ENCODE measurements at places on chromosomes 2 and 18.
A peak's percentile ranks its signal among the peaks of the same experiment; 100 is the strongest.

DNA sequence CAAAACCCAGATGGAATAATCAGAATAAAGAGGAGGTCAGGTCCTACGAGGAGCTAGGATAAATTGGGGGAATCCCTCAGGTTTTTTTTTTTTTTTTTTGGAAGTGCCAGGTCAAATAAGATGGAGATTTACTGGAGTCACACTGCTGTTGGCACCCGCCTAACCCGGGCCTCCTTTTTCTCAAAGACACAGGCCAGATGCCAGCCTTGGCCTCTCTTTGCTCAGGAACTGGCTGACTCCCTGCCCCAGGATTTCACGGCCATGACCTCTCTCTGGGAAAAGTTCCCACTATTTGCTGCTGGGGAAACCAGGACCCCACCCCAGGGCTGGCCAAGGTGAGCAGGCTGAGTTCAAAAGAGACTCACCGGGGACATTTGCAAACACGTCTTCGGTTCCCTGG, 2.5 kb downstream of the CD8A start:
- no peak for DNase-seq

- no peak for DNase-seq
Observed at GRCh38 chr2:197121756-197122385, 188.7 kb downstream of the ANKRD44 start.

GRCh38 chr2:155840661-155841060, 491.9 kb downstream of the NR4A2 start:
- DNase-seq: no peak

DNA sequence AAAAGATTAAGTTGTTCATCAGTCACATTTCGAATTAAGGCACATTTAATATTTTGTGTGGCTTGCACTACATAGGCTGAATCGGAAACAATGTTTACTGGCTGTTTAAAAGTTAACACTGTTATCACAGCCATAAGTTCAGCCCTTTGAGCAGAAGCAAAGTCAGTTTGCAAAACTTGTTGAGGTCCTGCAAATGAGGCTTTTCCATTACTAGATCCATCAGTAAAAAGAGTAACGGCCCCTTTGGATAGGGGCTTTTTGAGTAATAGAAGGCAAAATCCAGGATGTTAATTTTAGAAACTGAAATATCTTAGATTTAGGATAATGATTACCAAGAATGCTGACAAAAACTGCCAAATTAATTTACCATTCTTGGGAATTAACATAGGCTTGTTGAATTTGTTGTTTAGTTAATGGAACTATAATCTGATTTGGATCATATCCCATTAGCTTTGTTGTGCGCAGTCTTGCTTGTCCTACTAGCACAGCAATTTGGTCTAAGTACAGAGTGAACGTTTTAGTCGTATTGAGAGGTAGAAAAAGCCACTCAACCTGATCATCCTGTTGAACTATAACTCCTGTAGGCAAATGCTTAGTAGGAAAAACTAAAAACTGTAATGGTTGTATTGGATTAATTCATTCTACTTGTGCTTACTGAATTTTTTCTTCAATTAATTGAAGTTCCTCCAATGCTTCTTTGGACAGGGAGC, 13.9 kb upstream of the SUCLG1 start:
- no peak for DNase-seq

DNA sequence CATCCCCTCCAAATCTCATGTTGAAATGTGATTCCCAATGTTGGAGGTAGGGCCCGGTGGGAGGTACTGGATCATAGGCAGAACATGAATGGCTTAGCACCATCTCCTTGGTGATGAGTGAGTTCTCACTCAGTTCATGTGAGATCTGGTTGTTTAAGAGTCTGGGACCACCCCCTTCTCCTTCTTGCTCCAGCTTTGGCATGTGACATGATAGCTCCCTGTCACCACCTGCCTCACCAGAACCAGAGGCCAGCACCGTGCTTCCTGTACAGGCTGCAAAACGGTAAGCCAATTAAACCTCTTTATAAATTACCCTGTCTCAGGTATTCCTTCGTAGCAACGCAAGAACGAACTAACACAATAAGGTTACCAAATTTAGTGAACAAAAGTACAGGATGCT, 95.4 kb downstream of the ZBTB7C start:
- DNase-seq: no peak

- no peak for DNase-seq
Observed at GRCh38 chr18:6363216-6363615, 51.5 kb downstream of the L3MBTL4 start.

DNA sequence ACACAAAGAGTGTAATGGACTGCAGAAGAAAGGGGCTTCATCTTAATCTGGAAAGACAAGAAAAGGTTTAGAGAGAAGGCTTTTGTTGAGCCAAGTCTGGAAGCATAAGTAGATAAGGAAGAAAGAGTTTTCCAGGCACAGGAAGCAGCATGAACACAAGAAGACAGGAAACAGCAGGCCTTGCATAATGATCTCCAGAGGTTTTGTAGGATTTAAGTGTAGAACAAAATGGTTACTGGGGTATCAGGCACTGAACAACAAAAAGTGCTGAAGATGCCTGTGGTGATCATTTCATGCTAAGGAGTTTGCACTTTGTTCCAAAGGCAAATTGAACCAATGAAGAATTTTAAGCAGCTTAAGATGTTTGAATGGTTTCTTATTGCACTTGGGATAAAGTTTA, 281.6 kb upstream of the TANK start:
- no peak for DNase-seq

- DNase-seq: no peak
Observed at GRCh38 chr18:8972116-8972515, 130.4 kb upstream of the NDUFV2 start.

DNA sequence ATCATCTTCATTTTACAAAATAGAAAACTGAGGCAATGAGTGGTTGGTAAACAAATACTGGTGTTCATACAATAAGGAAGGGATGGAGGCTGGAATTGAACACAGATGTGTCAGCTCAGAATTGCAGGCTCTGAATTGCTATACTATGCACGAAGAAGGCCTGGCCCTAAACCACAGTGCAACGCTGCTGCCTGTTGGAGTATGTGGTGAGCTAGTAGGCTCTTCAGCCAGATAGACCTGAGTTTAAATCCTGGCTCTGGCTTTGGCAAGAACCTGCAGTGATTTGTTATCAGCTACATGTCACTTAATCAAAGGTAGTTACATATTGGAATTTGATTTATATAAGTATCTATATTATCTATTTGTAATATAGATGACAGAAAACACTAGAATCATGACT, 1602.4 kb upstream of the CELF4 start:
- no peak for DNase-seq

DNA sequence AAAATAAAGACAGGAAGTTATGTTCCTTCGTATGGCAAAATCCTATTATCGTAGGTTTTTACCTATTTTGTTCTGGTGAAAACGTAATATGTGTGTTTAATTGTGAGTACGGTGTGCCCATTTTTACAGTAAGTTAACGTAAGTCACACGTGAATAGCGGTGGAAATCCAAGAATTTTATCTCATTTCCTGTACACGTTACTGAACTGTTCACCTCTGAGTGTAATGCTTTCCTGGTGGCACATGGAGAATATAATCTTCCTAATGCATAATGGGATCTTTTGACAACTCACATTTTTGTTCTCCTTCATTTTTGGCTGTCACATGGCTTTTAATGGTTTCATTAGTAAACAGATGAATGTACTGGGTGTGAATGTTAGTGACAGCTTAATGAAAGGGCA, 28.2 kb downstream of the BCL2L11 start:
- DNase-seq: no peak

DNA sequence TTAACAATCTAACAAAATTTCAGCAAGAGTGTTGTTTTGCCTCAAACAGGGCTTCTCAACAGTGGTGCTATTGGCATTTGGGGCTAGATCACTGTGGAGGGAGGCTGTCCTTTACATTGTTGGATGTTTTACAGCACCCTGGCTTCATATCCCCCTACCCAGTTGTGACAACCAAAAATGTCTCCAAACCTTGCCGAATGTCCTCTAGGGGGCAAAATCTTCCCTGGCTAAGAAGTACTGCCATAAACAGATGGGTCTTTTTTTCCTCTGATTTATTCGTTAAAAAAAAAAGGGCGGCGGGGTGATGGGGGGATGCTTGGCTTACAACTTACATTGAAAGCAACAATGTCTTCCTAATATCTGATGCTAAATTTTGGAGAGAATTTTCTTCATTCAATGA, 207.6 kb upstream of the CCDC150 start:
- no peak for DNase-seq

- DNase-seq: no peak
Observed at GRCh38 chr18:9730786-9731185, 22.7 kb downstream of the RAB31 start.

DNA sequence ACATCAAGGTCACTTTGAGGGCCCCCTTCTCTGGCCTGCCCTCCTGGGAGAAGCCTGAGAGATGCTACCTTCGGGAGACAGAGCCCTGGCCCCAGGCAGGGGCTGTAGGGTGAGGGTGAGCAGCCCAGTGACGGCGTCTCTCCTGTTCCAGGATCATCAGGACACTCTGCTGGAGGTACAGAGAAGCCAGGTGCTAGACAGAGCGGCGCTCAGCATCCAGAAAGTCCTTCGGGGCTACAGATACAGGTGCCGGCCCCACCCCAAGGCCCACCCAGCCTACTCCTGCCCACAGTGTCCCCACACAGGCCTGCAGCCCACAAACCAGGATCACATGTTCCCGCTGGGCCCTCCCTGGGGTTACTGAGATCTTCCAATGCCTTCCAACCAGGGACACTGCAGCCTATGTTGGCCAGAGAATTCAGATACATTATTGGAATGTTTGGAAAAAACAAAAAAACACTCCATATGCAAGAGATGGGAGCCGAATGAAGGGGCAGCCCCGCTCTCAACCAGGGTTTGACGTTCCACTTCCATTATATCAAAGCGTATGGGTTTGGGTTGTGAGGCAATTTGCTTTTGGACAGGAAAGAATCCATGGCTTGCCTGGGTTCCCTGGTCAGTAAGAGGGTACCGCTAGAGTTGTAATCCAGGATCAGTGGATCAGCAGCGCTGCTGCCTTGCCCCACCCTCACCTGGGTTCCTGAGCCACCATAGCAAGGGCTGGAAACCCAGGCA, 49.5 kb upstream of the GPR17 start:
- peak; percentile 27 for DNase-seq

GRCh38 chr2:58419983-58420382, 178.9 kb upstream of the FANCL start:
- no peak for DNase-seq

DNA sequence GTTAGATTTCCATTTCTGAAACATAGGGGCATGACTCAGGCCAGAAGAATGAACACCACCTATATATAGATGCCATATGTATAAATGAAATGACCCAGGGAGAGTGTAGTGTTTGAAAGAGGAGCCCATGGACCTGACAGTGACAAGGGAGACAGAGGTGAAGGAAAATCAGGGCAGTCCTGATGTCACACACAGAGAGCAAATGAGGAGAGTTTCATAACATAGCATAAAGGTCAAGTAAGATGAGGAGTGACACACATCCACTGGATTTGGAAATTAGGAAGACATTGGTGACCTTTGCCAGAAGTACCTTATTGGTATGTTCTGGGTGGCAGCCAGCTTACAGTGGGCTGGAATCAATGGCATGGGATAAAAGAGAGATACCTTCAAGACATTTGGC, 276.7 kb downstream of the ZNF385B start:
- no peak for DNase-seq

- DNase-seq: no peak
Observed at GRCh38 chr2:20217041-20217970, 7.6 kb downstream of the SDC1 start.

DNA sequence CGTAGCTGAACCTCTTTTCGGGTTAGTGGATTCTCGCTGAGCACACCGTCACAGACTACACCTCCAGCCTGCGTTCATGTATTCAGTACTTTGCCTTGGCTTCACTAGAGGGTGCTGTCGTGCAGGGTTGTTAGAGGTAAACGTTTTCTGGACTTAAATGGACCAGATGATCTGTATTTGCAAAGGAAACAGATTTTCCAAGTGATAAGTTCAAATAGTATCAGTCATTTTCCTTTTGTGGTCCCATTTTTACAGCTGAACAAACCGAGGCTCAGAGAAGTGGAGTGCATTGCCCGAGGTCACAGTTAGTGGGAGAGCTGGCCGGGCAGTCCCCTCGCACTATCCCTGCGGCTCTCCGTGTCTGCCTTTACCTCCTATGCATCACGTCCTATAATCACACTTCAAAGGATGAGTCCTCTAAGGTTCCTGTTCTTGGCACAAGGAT, 125.9 kb downstream of the MAP4K4 start:
- DNase-seq: peak; percentile 85

- DNase-seq: no peak
Observed at GRCh38 chr2:179478771-179479170, 214.1 kb upstream of the SESTD1 start.

- DNase-seq: no peak
Observed at GRCh38 chr2:5521461-5521860, 170.7 kb upstream of the SOX11 start.

DNA sequence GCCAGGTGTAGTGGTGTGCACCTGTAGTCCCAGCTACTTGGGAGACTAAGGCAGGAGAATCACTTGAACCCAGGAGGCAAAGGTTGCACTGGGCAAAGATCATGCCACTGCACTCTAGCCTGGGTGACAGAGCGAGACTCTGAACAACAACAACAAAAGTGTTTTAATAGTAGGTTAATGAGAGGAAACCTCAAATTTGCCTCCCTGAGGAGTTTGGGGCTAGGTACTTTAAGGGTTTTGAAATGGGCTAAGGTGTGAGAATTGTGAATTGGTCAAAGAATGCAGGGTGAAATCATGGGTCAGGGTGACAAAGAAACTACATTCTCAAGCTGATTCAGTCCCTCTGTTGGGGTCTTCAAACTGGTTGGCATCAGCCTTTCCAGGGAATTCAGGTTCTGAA, 60.7 kb upstream of the BOD1L2 start:
- no peak for DNase-seq

GRCh38 chr2:220057391-220057790, 430.0 kb downstream of the SLC4A3 start:
- no peak for DNase-seq

DNA sequence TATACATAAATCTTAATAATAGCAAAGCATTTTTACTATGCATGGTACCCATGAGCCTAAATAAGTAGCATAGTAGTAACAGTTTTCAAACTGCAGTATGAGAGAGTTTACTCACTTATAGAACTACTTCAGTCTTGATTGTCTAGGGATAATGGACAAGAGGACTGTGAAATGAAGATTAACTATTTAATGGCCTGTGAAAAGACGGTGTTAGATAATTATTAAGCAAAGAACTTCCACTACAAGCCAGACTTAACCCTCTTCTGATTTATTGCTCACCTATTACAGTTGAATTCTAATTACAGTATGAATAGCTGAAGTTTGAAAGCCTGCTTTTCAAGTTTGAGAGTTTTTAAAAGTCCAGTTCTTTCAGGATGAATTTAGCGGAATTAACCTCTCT, 18.9 kb downstream of the PIK3C3 start:
- DNase-seq: no peak

- DNase-seq: no peak
Observed at GRCh38 chr2:132415915-132416722, 486 bp upstream of the GPR39 start.

Measured in activated effector memory CD4-positive, alpha-beta T cell treated with anti-CD3 and anti-CD28 coated beads, Interleukin-2, amount 50 U/mL, for 16 hours (primary cell).